ENCODE measurements at places on chromosomes 2 and 18.

GRCh38 chr18:68985172-68985820 lies 187.4 kb downstream of the CCDC102B start:
- no peak for DNase-seq

DNA sequence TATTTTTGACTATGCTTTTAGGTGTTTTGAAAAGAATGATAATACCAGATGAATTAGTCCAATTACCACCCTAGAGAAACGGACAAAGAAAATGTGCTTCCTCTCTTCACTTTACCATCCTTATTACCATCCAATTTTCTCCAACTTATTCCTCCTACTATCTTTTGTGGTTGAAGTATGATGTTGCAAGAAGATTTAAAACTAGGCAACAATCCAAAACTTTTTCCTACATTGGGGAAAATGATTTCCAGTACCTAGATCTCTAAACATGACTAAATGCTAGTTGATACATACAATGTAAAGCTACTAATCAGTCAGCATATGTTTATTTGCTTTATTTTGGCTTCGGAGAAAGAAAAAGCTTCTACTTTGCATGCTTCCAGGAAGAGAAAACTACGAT lies 355.0 kb upstream of the LYPD1 start:
- no peak for DNase-seq

GRCh38 chr2:10647441-10647840 lies 42.3 kb downstream of the NOL10 start:
- DNase-seq: no peak

- no peak for DNase-seq
These were observed 13.4 kb upstream of the CELF4 start for GRCh38 chr18:37578886-37579513.

GRCh38 chr2:151627353-151627752 lies 106.9 kb downstream of the NEB start:
- no peak for DNase-seq

GRCh38 chr2:18077704-18078103 lies 199.2 kb downstream of the KCNS3 start:
- no peak for DNase-seq

DNA sequence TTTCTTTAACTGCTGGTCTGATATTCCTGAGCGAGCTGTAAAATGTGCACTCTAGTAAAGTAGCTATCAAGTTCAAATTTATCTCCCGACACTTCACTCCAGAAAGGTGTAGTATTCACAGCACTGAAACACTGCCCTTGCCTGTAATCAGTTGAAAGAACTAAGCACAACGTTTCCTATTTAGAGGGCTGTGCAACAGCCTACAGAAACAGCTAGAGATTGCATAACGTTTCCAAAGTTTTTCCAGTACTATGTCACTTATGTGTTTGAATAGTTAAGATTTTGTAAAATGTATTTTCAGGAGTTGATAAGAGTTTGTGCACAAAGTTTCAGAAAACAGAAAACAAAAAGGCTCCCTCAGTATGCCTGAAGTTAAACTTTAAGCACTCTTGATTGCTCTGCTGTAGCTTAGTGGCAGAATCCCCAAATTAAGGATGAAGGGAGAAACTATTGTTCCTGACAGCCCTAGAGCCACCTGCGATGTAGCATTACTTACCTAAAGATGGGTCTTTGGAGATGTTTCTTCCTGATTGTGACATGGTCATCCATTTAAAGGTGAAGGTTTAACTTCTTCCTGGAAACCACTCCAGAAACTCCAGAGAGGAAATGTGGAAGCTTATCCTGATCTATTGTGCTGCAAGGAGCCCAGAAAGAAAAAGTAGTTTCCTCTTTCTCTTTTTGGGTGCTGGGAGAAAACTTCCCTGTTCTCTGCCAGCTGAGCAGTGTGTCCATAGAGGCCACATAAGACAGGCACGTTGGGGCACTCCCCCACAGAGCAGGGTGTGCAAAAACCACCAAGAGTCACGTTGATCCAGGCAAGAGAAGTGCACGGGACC lies 536 bp downstream of the PDE1A start:
- DNase-seq: no peak

DNA sequence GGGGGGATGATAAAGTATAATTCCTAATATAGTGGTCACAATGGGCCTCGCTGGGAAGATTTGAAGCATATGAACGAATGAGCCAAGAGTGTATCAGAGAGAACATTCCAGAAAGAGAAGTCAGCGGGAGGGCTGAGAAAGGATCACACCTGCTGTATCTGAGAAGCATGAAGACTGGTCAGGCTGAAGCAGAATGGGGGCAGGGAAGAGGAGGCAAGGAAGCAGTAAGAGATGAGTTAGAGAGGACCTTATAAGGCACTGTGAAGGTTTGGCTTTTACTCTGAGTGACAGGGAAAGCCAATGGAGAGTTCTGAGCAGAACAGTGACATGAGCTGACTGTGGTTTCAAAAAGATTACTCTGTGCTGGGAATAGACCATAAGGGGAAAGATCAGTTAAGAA lies 73.5 kb downstream of the CHN1 start:
- no peak for DNase-seq

- DNase-seq: no peak
These were observed 290.2 kb upstream of the TMEFF2 start for GRCh38 chr2:192484903-192485302.
